ENCODE measurements at places on chromosomes 3 and 15.

DNA sequence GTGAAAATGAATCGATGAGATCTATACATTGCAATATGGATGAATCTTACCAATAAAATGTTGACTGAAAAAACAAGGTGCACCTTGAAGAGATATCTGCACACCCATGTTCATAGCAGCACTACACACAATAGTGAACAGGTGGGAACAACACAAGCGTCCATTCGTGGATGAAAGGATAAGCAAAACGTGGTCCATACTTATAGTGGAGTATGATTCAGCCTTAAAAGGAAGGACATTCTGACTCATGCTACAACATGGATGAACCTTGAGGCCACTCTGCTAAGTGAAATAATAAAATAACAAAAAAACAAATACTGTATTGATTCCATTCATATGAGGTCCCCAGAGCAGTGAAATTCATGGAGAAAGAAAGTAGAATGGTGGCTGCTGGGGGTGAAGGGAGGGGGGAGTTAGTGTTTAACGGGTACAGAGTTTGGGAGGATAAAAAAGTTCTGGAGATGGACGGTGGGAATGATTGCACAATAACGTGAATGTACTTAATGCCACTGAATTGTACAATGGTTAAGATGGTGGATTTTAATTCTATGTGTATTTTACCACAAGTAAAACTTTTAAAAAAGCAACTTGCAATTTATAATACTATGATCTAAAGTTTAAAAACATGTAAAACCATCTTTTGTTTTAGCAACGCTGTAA, 35.6 kb downstream of the IQSEC1 start:
- DNase-seq, result no peak

DNA sequence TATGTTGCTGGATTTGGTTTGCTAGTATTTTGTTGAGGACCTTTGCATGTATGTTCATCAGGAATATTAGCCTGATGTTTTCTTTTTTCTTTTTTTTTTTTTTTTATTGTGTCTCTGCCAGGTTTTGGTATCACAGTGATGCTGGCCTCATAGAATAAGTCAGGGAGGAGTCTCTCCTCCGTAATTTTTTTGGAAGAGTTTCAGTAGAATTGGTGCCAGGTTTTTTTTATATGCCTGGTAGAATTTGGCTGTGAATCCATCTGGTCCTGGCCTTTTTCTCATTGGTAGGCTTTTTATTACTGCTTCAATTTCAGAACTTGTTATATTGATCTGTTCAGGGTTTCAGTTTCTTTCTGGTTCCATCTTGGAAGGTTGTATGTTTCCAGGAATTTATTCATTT, 165.8 kb downstream of the VPS8 start:
- DNase-seq, result no peak

DNA sequence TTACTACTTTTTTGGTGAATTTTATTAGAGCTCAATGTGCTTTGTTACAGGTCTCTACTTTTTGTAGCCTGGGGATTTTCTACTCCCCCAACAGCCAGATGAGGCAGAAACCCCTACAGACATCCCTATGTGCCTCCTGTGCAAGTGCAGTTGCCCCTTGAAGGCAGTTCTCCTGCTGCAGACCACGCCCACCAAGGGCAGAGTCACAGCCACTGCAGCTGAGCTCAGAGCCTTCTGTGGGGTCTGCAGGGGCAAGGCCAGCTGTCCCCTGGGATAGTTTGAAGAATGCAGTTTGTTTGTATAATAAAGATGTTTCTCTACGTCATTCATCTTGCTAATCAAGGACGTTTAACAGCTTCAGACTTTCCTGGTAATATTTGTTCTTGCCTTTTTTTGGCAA, 76.8 kb downstream of the NPAP1 start:
- DNase-seq, result no peak

DNA sequence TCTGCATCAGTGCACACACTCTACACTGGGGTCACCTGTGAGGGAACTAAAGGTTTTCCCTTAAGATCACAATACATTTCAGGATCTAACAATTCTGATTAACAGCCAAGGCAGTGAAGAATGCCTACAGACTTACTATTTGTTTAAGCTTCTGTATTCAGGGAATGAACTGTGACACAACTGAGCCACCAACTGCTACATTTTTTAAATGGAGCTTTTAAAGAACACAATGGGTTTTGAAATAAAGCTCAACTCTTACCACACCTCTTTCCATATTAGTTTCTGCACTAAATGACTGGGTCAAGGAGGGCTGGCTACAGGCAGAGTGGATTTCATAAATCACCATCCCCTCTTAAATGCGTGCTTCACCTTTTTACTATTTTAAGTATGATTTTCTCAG, 100.2 kb downstream of the TMCC1 start:
- DNase-seq, result no peak

GRCh38 chr3:171453180-171453886, 6.9 kb downstream of the TNIK start:
- DNase-seq, result no peak

- DNase-seq, result no peak
These were observed 15.3 kb upstream of the EBLN2 start for GRCh38 chr3:73046195-73046594.

DNA sequence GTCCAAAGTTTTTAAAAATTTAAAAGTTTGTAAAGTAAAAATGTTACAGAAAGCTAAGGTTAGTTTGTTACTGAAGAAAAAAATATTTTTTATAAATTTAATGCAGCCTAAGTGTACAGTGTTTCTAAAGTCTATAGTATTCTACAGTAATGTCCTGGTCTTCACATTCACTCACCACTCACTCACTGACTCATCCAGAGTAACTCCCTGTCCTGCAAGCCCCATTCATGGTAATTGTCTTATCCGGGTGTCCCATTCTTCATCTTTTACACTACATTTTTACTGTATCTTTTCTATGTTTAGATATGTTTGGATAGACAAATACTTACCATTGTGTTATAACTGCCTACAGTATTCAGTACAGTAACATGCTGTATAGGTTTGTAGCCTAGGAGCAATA, 36.7 kb upstream of the ATP10A start:
- DNase-seq, result no peak

- no peak for DNase-seq
These were observed 46.1 kb downstream of the PIK3R4 start for GRCh38 chr3:130700541-130700940.

GRCh38 chr15:98727115-98728040, 79.0 kb downstream of the IGF1R start:
- no peak for DNase-seq

- DNase-seq, result no peak
These were observed 102.0 kb downstream of the IGF2BP2 start for GRCh38 chr3:185722881-185723280.

DNA sequence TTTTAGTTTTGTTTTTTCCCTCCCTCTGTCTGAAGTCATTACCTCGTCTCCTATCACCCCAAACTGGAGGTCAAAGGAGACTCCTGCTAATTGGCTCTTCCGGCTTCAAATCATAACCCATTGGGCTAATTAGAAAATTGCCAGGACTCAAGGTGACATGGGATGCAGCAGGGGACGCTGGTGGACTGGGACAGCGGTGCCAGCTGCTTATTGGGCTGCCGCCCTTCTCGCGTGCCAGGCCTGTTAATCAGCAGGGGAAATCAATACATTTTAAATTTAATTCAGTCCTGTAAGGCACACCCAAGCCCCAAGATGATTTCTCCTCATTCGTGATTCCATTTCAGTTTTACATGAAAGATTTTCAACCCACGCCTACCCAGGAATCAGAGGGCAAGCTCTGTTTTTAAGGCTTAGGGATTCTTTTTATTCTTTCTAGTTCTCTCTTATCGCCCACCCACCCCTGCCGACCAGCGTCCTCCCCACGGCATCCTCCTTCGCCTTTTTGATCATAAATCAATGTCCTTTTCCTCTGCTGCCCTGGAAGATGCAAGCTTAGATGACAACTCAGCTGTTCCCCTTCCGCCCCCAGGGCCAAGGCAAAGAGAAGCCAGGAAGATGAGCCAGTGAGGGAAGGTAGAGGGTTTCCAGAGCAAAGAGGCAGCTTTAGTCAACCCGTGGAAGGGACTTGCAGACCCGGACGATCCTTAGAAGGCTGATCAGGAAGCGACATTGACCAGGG, 329.6 kb downstream of the UACA start:
- no peak for DNase-seq

GRCh38 chr3:65575376-65575840, 463.3 kb downstream of the MAGI1 start:
- DNase-seq, result no peak

GRCh38 chr3:2826036-2826435, 284.1 kb downstream of the IL5RA start:
- no peak for DNase-seq

DNA sequence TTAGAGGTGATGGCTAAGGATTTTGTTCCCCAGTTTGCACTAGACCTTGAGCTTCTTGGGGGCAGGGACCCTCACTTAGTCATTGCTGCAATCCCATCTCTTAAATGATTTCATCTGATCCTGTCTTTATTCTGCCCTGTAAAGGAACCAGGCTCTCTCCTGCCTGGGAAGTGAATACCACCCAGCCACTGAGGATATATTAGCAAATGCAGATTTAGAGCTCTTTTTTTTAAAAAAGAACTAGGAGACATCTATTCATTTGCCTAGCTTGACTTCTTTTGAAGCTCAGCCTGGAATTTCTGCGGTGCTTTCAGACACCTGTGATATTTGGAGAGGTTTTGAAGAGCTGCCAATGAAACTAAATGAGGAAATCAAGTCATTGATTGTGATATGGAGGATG, 41.8 kb downstream of the CA12 start:
- no peak for DNase-seq

DNA sequence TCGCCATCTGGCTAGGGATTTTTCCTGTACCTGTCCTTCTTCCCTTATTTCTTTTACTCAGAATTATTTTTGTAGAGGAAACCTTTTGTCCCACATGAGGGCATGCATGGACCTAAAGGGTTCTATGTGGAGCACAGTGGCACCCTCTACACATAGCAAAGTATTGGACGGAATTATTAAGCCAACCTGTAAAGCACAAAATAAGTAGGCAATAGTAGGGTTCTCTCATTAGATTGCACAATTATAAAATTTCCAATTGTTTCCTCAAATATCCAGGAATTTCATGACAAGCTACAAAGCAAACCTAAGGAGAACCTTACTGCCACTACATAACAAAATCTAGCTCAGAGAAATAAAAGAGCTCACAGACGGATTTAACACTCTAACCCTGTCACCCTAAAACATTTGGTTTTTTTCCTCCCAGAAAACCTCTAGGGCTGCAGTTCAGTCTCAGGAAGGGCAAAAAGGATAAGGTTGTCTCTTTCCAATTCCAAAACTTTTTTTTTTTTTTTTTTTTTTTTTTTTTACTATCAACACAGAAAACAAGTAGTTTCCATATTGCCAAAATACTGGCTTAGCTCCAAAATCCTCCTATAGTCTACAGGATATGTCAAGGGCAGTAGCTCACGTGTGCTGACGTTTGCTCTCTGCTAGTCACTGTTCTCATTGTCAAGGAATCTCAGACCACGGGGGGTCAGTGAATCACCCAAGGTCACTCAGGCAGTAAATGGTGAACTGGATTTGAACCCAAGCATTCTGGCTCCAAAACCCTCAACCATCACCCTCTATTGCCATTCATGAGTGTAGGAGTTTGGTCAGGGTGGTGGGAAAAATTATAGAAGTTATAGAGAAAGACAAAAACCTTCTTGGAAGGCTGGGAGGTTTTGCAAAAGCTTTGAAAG, 52.3 kb downstream of the NCEH1 start:
- DNase-seq, result no peak

DNA sequence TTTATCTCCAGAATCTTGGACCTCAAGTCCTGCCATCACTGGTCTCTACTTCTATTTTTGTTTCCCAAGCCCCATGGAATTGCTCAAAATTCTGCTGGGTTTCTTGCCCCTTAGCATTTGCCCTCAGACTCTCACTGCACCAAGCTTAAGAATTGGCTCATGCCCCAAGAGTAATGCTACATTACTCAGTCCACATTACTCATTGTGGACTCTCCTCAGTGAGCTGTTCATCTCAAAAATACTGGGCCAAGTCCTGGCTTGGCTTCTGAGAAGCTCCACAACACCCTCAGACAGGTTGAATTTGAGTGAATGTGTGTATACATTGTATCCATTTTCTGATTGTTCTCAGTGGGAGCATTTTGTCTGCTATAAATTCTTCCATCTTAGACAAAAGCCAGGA, 364.4 kb upstream of the ARHGEF26 start:
- DNase-seq, result no peak

DNA sequence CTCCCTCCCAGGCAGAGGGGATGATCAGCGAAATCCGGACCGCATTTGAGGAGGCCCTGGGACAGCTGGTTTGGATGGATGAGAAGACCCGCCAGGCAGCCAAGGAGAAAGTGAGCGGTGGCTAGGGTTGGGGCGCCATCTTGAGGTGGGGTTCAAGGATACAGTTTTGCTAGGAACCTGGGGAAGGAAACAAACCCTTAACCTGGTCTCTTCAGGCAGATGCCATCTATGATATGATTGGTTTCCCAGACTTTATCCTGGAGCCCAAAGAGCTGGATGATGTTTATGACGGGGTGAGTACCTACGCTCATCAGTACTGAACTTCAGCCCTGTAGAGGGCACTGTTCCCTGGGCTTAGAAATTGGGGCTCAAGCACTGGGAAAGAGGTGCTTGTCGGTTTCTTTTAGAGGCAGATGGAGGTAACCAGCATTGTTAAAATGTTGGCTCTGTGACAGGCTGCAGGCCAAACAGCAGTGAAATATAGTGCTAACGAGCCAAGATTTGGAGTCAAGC, 9.6 kb upstream of the PSMD2 start:
- DNase-seq, result no peak

- DNase-seq, result no peak
These were observed 37.0 kb downstream of the GMNC start for GRCh38 chr3:190825386-190826016.

- no peak for DNase-seq
These were observed 793 bp downstream of the PCOLCE2 start for GRCh38 chr3:142888099-142888480.

- DNase-seq, result no peak
These were observed 150.2 kb downstream of the DNAJB8 start for GRCh38 chr3:128316481-128316891.

GRCh38 chr3:166877971-166878370, 502.1 kb downstream of the ZBBX start:
- DNase-seq, result no peak

- DNase-seq, result no peak
These were observed 28.6 kb upstream of the TSC22D2 start for GRCh38 chr3:150379469-150379868.

DNA sequence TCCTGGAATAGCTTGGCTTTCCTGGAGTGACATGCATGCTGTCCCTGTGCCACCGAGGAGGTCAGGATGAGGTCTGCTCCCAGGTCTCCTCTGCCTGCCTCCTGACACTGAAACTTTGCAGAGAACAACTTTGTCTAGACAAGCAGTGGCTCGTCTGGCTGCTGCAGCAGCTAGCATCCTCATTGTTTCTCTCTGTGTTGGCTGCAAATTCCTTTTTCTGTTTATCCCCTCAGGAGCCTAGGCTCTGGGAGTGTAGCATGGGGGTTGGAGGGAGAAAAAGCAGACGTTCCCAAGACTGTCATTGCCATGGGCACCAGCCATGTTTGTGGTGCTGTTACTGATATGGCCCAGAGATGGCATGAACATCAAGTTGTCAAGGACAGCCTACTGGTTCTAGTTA, 208.7 kb upstream of the LRIG1 start:
- no peak for DNase-seq

DNA sequence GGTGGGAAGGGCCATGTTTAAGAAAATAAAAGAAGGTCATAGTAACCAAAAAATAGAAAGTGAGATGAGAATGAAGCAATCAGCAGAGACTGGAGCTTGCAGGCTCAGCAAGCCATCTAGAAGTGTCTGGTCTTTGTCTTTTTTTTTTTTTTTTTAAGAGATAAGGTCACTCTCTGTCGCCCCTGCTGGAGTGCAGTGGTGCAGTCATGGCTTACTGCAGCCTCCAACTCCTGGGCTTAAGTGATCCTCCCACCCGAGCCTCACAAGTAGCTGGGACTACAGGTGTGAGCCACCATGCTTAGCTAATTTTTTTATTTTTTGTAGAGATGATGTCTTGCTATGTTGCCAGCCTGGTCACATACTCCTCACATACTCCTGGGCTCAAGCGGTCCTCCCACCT, 36.2 kb downstream of the GXYLT2 start:
- no peak for DNase-seq

Data from GM12864 (cell line).